ENCODE measurements at places on chromosomes 7 and 10.

DNA sequence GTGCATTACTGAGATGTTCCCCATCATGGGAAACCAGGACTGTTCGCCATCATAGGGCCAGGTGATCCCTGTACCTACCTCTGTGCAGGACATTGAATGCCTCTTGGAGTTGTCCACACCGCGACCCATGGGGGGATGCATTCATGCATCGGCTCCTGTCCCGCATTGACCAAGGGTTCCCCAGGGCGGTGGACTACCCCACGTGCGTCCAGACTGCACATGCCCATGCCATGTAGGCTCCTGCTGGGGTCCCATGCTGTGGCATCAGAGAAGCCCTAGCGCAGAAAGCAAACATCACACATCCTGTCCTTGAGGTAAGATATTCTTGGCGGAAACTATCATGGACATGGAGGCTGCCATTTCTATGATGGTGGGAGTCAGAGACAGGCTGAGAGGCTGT lies 121.6 kb upstream of the UNC5B start:
- no peak for DNase-seq

- DNase-seq: no peak
Measured at GRCh38 chr10:47336387-47337134, 11.6 kb upstream of the RBP3 start.

- no peak for DNase-seq
Measured at GRCh38 chr10:2760736-2761135, 306.6 kb upstream of the PFKP start.

- no peak for DNase-seq
Measured at GRCh38 chr10:130875116-130875515, 436.4 kb downstream of the TCERG1L start.

DNA sequence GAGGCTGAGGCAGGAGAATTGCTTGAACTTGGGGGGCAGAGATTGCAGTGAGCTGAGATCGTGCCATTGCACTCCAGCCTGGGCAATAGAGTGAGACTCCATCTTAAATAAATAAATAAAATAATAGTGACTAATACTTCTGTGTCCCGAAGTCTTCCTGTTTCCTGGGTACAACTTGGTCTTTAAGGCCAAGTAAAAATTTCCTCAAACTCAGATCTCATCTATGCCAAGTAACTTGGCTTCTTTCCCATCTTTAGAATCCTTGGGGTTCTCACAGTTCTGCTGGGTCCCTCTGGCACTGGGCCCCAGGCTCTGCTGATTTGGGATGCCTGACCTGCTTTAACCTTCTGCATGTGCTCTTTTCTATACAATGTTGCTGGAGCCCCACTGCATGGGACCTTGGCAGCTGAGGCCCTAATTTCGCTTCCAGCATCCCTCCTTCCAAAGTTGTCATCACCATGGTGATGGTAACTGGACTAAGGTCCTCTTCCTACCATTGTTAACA lies 22.7 kb upstream of the AKR1B10 start:
- DNase-seq: no peak

- no peak for DNase-seq
Measured at GRCh38 chr7:28126410-28127041, 54.1 kb downstream of the JAZF1 start.

- DNase-seq: no peak
Measured at GRCh38 chr10:87642988-87643387, 16.7 kb upstream of the PAPSS2 start.

DNA sequence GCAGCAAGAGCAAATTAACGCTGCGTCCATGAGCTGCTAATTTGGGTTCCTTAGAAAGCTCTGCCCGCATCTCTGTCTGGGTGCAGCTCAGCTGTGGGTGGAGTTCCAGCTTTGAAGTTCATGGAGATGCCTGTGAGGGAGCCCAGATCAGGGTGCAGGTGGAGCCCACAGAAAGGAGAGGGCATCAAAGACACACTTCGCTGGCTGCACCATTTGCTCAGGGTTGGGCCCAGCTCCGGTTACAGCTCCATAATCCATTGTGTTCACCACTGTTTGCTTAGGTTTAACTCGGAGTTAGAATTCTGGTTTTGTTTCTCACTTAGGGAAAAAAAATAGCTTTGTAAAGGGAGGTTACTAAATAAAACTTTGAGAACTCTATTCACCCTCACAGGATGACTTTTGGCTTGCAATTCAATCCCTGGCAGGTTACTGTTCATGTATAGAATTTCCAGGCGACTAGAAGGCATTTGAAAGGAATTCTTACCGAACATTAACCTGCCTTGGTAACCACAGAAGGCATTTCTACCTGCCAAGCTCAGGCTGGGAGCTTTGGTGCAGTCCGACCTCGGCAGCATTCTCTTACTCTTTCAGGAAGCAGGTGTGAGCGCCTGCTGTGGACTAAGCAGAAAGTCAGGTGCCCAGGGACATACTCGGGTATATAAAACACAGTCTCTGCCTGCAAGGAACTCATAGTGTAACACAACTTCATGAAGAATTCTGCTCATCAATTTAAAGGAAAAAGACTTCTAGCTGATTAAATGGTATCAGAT lies 179.5 kb upstream of the RNF32 start:
- no peak for DNase-seq

All from SW 1271 (cell line).